ENCODE measurements at places on chromosomes 2 and 18.

DNA sequence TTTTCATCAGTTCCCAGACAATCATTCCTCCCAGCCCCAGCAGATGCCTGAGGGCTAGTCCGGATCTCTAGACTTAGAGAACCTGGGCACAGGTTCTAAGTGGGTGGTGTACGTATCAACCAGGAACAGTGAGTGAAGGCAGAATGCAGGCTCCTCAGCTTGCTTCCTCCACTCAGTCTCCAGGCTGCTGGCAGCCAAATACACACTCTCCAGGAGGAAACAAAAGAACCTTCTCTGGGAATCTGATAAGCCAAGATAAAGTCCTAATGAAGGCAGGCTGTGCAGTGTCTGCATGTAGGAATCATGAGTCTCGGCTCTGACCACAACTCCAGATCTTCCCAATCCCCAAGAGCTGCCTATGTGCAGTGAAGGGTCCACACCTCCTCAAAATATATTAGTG is 245.7 kb downstream of the SP3 start:
- DNase-seq = no peak

DNA sequence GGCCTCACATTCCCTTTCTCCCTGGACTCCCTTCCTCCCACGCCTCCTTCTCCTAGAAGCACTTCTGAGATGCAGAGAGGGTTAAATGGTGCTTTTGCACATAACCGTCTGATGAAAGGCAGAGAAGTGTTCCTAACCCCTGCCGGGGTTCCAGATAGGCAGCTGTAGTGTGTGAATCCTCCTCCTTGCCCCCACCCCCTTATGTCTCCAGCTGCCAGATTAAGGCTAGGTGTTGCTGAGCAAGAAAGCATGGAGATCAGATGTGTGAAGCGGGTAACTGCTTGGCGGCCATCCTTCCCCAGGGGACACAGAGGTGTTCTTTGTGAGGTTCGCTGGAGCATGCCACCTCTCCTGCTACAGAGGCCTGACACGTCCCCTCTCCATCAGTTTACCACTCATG is 88.3 kb downstream of the NRP2 start:
- DNase-seq = no peak

DNA sequence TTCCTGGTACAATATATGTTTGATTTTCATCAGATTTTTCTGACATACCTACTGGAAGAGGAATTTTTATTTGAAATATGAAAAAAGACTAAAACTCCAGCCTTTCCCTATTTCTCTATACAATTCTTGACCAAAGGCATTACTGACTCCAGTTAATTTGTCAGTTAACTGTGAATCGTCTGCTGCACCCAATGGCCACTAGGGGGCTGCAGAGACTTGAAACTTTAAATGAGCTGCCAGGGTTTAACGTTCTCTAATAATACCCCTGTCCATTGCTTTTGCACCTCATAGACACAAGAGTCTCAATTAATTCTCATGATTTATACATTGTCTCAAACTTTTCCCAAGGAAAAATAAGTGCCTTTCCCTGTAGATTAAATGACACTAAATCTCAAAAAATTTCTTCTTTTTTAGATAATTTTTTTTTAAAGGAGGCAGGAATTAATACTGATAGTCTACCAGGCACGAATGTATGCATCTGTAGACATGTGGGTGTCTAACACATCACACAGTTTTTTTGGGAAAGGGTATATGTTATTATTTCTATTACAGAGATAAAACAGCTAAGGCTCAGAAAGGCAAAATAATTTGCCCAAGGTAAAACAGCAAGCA is 1.8 kb upstream of the ALK start:
- peak; percentile 52 for DNase-seq

- DNase-seq = peak; percentile 77
Measured at GRCh38 chr18:25351777-25352628, at the start of gene ZNF521. Gene ZNF521 (minus strand): TSS chr18:25352166. CDS start chr18:25350946, 1,220 bp downstream.

DNA sequence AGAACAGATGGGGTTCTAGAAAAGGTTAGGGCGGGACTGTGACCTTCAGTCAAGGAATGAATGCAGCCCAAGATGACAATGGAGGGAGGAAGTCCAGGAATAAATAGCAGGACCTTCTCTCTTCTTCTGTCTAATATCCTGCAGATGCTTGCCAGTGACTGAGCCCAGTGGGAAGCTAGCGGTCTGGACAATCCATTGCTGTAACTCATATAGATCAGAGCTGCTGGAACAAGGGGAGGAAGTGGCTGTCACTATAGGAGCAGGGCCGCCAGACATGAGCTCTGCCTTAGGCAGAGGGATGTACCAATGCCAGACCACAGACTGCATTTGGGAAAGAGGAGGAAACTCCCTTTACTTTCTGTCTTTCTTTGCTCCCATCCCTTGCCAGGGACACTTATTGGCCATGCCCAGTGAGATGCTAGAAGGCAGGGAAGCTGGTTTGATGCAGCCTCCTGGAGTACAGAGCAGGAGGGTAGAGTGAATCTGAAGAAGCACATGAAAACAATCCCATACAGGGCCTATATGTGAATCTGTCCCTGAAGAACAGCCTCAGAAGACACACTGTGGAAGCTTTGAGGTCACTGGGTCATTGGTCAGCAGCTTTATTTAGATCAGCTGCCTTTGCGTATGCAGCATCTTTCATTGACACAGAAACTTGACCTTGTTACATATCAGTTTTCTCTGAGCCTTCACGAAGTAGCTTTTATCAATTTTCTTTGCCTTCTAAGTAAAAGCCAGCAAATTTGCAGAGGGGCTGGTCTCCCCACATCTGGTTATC is 65.4 kb downstream of the CCDC85A start:
- no peak for DNase-seq

GRCh38 chr2:238989484-238989883 is 141.6 kb downstream of the TWIST2 start:
- no peak for DNase-seq

GRCh38 chr18:2083691-2084090 is 487.6 kb downstream of the METTL4 start:
- no peak for DNase-seq

GRCh38 chr2:199070322-199070949 is 387.3 kb downstream of the SATB2 start:
- no peak for DNase-seq

GRCh38 chr18:58213440-58213839 is 169.4 kb downstream of the NEDD4L start:
- no peak for DNase-seq

DNA sequence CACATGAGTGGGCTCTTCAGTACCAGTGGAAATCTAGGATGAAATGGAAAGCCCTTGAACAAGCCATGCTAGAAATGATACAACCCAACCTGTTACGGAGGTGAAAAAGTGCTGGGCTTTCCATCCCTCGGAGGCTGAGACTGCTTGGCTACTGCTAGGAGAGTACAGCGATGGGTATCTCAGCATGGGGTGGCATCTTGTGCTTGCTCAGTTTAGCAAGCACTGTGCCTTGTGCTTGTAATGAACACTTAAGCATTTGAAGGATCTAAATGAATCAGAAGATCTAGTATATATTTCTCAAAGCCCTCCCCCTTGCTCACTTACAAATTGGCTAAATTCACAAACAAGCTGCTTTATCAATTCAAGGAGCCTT is 44.3 kb upstream of the EHBP1 start:
- DNase-seq = no peak

GRCh38 chr2:234712421-234712935 is 215.6 kb upstream of the ARL4C start:
- no peak for DNase-seq

DNA sequence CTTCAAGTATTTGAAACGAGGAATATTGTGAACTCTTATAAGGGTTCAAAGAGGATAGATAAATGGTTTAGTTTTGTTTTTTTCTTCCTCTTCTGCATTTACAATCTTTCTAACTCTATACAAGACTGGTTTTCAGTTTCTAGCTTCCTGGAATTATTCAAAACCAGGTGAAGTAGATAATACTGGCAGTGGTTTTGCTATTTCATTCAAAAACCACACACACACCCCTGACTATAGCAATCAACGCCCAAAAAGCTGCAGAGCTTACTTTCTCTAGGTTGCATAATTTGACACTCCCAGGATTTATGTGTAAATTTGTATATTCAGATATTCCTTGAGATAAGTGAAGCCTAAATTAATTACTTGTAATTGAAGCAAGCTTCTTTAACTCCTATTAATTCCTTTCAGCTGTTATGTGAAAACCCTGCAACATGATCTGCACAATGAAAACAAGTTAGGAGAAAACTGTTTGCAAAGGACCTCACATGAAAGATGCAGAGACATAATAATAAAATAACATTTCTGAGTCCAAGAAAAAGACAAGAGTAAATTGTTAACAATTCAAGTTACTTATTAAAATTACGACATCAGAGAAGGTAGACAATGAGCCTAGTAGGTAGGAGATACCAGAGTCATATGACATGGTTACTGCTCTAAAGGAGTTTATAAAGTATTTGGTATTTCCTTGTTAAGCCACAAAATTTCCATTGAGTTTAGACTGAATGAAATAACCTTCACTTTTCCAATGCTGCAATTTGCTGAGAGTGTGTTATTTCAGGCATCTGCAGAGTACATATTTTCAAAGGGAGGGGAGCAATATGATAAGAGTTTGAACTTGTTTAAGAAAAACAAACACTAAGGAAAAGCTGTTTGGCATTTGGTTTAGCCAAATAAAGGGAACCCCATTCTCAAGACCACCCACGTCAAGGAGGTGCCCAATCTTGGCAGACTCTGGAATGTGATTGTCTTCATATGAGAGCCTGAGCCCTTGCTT is 1.6 kb upstream of the NFE2L2 start:
- peak; percentile 59 for DNase-seq

- DNase-seq = no peak
Measured at GRCh38 chr2:219129589-219129988, 31.0 kb downstream of the NHEJ1 start.

DNA sequence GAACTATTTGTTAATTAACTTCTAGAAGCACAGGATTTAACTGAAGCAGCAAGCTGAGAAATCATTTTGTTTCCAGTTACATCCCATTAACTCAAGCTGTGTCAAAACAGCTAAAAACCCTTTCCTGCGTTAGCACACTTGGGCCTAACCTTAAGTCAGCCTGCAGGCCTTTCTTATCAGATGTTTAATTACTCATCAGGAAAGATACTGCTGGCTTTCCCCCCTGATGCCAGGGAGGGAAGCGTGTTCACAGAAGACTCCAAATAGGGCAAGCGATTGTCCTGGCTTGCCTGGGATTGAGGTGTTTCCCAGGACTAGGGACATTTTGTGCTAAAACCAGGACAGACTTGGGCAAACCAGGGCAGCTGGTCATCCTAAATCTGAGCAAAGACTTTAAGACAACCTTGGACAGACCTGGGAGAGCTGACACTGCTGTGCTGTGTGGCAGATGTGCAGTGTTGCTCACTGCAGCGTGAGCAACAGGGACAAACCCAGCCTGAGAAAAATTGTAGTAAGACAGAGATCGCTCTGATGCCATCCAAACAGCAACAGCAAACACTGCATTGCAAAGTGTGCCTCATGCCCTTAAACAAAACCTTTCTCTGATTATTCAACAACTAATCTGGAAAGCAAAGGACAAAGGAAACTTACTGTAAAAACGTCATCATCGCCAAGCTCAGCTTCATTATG is 100.9 kb downstream of the SPRED2 start:
- no peak for DNase-seq

DNA sequence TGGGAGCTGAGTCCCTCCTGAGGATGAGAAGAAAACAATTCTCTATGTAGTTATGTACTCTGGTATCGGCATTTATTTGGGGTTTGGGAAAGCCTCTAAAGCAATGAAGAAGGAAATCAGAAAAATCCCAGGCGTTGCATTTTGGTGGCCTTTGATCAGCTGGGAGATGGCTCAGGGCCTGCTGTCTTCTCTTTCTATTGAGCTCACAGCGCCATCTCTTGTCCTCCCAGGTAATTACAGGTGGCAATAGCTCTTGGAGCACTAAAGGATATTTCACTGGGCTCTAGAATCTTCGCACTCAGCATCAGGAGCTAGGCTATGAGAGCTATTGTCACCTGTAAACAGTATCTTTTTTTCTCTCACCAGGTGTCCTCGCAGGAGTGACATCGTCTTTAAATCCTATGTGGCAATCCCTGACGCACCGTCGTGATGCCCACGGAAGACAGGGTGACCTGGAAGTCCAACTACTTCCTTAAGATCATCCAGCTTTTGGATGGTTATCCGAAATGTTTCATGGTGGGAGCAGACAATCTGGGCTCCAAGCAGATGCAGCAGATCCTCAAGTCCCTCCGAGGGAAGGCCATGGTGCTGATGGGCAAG is 76.1 kb upstream of the PMAIP1 start:
- peak; percentile 19 for DNase-seq

GRCh38 chr18:70428439-70428838 is 139.6 kb downstream of the SOCS6 start:
- DNase-seq = no peak

GRCh38 chr2:27902098-27902497 is 11.6 kb downstream of the BABAM2 start:
- DNase-seq = no peak

- no peak for DNase-seq
Measured at GRCh38 chr2:136013955-136014354, 28.5 kb upstream of the DARS1 start.

DNA sequence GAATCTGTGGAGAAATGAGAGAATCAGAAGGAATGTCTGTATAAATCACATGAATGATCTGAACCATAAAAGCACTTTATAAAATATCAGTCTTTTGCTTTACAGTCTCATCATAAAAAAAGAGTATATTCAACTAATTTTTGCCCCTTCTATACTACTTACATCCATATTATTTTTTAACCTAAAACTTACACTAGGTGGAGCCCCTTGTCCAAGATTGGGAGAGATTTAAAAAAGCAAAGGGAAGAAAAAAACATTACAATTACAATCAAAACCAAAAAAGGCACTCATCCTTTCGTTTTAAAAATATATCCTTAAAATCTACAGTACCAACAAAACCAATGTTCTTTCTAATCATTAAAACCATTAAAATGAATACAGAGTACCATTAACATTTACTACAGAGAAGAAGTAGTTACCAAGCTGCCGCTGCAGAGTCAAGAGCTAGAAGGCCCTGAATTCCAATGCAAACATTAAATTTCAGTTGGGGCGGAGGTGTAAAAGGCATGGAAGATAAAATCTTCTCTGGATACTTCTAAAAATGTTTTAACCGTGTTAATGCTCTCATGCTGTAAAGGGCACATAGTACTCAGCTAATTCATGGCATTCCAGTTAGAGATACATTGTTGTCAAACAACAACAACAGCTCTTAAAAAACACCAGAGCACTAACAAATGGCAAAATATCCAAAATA is 56.7 kb upstream of the EPB41L3 start:
- no peak for DNase-seq

DNA sequence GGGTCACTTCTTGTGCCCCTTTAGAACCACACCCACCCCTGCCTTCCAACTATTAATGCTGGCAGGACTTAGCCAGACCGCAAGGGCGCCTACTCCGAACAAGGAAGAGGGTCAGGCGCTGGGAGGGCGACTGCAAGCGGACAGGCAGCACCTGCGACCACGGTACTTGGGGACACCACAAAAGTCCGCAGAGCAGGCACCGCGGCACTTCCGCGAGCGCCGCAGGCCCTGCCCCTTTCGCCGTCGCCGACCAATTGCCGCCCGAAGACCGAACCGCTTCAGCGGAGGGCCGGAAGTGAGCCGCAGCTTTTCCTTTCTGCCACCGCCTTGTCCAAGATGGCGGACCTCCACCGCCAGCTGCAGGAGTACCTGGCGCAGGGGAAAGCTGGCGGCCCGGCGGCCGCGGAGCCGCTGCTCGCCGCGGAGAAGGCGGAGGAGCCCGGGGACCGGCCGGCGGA is at the start of gene SFT2D3:
TSS of gene SFT2D3 (plus strand) at position 305 of the 458 bp plus-strand sequence. CDS start at position 337, 32 bp downstream.
- peak; percentile 95 for DNase-seq
